AG10803 (cell line): ENCODE measurements at places on chromosomes 3 and 15.
A peak's percentile ranks its signal among the peaks of the same experiment; 100 is the strongest.

DNA sequence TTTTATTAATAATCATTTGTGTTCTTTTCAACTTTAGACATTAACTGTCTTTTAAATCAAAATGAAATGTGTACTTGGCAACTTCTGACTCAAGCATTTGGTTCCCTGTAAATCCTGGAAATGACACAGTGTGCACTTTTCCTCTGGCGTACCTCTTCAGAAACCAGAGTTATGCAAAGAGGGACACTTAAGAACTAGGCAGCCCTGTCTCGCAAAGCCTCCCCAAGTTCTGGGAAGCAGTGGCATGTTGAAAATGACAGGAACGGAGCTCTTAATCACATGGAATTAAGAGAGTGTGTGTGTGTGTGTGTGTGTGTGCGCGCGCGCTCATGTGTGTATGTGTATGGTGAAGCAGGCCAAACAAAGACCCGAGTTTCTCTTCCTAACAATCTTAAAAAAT, 707.4 kb downstream of the MECOM start:
- DNase-seq: no peak

DNA sequence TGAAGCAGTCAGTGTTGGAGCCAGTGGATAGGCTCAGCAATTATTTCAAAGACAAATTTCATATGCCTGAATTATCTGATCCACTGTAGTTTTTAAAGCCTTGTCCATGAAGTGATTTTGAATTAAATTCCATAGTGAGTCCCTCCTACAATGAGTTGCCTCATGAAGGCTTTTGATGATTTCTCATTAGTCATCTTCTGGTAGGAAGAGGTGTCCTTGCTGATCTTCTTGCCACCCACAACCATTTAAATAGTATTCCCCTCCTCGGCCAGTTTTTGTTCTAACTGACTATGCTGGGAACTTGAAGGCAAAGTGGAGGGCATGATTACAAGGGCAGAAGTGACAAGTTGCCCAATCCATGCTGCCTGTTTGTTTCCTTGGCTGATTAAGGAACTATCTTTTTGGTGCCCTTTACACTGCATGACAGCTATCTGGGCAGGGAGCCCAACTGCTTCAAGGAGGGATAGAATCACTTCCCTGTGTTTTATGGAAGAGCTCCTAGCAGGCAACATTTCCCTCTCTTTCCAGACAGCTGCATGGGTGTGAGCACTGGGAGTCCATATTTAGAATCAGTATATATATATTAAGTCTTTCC, 617.5 kb downstream of the ZPLD1 start:
- DNase-seq: no peak

- no peak for DNase-seq
These were observed 128.1 kb downstream of the NSMCE3 start for GRCh38 chr15:29141308-29142128.

GRCh38 chr3:72152551-72153476, 367.9 kb upstream of the PROK2 start:
- peak; percentile 83 for DNase-seq

GRCh38 chr3:43413676-43414368, 127.5 kb downstream of the SNRK start:
- DNase-seq: no peak

DNA sequence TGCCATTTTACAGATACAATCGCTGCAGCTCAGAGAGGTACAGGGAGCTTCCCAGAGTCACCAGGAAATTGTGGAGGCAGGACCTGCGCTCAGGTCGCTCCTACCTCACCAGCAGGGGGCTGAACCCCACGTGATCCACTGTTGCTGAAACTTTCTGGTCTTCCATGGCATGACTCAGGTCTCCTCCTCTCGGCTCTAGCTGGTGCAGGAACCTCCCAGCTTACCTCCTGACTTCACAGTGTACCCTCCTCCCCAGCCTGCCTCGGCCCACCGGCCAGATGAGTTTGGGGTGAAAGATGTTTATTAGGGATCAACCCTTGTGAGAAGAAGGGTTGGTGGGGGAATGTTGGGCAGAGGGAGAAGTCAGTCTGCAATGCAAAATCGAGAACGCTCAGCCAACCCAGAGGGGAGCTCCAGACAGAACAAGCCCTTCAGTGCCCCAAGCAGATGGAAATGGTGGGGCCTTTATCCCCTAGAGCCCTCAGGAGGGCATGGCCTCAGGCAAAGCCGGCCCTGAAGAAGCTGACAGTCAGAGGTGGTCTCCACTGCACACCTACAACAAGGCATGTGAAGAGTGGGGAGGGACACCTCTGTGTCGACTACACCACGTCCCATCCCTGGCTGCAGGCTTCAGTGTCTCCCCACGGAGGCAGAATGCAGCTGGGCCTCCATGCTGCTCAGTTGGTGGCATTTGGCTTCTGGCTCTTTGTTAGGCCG, 118.6 kb upstream of the PRR20G start:
- DNase-seq: no peak
